Lung (tissue), 17 donors: ENCODE measurements at places on chromosomes 1 and 21.

GRCh38 chr1:145982010-145982723, 14.2 kb downstream of the TXNIP start:
- no peak for DNase-seq

DNA sequence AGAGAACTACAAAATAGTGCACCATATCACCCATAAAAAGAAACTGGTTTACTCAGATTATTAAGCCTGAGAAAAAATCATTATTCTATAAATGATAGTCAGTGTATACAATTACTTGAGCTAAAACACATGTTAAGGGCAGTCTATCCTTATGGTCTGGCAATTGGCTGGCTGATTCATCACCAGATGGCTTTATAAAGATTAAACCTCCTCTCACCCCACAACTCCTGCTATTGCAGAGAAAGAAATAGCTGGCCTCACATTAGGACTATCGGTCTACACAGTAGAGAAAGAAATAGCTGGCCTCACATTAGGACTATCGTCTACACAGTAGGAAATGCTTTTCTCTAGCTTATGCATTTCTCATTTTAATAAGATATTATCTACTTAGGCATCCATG, 21.2 kb downstream of the CEP170 start:
- DNase-seq: peak; percentile 13

DNA sequence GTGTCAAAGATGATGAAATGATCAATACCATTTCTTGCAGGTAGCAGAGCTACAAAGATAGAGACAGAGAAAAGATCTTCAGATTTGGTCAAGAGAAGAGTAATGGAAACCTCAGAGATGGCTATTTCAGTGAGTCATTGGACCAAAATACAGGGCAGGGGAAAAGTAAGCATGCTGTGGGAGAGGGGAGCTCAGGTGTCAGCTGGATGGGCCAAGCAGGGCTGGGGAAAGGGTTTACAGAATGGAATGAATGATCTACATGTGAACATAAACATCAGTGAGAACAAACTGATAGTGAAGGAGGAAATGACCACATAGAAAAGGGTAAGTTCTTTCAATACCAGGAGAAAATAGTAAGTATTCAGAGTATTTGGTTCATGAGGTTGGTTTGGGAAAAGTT, 61.4 kb upstream of the CNN3 start:
- DNase-seq: no peak

- no peak for DNase-seq
These were observed 973 bp downstream of the SDF4 start for GRCh38 chr1:1230656-1231399.

GRCh38 chr1:225998560-225999226, 450 bp downstream of the SDE2 start:
- peak; percentile 25 for DNase-seq

DNA sequence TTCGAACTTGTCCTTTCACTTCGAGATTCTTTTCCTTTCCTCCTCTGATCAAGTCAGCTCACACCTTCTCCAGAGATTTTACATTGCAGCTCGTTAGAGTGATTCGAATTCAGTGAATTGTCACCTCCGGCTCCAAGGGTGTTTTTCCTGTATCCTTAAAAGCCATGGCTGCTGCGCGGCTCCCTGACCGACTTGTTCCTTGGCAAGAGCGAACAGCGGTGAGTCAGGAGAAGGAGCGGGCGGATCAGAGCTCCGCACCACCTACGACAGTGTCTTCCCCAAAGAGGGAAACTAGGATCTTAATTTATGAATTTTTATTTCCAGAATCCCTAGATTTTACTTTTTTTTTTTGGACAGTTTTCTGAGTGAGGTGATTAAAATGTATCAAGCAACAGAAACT, 204.4 kb upstream of the ADGRL2 start:
- DNase-seq: no peak

- DNase-seq: peak; percentile 27
These were observed 58.9 kb upstream of the CTTNBP2NL start for GRCh38 chr1:112337028-112337531.

GRCh38 chr1:22139066-22139594, 3.8 kb downstream of the WNT4 start:
- DNase-seq: no peak

- no peak for DNase-seq
These were observed 100.5 kb upstream of the HOOK1 start for GRCh38 chr1:59714219-59714618.

DNA sequence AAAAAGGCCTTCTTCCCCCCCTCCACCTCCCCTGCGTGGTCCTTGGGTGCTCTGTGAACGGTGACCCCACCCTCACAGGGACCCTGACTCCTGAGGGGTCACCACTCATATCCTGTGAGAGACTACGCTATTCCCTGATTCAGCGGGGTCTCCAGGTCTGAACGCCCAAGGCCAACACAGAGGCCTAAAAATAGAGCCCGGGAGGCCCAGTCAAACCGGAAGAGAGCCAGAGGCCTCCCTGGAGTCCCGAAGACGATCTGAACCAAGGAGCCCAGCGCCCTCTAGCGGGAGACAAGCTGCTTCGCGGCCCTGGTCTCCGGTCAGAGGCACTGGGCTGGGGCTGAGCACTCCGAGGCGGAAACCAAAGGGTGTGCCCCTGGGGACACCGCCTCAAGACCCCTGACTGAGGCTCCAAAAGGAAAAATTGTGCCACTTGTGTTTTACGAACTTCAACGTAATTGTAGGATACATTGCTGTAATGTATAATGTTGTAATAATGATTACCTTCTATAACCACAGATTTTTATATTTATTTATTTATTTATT, 42.4 kb upstream of the PSEN2 start:
- peak; percentile 93 for DNase-seq

- DNase-seq: no peak
These were observed 29.6 kb downstream of the VANGL1 start for GRCh38 chr1:115671176-115671934.

- no peak for DNase-seq
These were observed 169.9 kb downstream of the KCNT2 start for GRCh38 chr1:196438329-196438728.

- no peak for DNase-seq
These were observed 11.5 kb downstream of the TRAPPC3 start for GRCh38 chr1:36137776-36138175.

- DNase-seq: peak; percentile 61
These were observed 1.0 kb downstream of the SMYD2 start for GRCh38 chr1:214281720-214282629.

GRCh38 chr1:96365076-96365475, 356.5 kb upstream of the PTBP2 start:
- no peak for DNase-seq

- DNase-seq: no peak
These were observed 185.6 kb upstream of the CAMK1G start for GRCh38 chr1:209397910-209398309.

DNA sequence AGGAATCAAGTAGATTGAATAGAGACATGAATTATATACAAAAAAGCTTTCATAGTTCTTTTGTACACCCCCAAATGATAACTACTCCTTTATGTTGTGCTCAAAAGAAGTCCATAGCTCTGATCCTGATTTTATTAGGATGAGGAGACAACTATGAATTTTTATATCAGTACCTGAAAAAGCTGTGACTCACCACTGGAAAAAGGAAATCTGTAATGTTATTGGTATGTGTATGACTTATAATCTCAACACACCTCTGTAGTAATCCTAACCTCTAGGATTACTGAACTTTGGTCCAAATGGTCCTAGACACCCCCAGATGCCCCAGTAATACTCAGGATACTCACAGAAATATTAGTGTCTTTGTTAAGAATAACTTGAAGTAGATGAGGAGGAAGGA, 10.2 kb downstream of the PRKAB2 start:
- no peak for DNase-seq

DNA sequence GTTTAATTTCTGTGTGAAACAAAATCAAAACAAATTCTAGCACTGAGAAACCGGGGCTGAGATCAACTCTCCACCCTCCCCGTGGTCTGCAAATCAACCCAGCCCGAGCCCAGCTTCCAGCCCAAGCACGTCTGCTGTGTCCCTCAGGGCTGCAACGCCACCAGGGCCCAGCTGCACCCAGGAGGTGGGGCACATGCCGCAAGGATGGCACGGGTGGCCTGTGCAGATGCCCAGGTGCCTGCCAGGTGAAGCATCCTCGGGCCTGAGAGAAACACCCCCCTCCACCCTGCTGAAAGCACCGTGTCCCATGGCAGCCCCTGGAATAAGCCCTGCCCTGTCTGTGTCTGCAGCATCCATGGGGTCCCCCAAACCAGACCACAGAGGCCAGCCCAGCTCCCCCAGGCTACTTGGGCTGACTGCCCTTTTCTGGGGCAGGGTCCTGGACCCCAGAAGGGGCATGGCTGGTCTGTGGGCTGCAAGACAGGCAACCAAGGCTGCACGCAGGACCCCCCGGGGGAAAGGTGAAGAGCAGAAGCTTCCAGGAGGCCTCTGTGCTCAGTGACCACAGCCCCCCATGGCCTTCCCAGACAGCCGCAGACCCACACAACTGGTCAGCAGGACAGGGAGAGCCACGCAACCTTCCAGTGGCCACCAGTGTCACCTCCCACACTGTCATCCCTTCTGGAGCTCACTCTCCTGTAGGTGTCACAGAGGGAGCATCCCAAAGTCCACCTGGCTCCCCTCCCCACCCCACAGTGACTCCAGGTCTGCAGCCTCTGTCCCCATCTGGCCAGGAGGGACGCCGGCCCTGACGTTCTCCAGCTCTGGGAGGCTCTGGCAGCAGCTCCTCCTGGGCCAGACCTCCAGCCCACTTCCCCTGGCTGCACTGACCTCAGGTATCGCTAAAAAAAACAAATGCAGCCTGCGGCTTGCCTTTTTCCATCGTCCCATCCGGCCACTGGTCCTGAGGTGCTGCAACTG, 7.7 kb downstream of the WNT9A start:
- DNase-seq: no peak

DNA sequence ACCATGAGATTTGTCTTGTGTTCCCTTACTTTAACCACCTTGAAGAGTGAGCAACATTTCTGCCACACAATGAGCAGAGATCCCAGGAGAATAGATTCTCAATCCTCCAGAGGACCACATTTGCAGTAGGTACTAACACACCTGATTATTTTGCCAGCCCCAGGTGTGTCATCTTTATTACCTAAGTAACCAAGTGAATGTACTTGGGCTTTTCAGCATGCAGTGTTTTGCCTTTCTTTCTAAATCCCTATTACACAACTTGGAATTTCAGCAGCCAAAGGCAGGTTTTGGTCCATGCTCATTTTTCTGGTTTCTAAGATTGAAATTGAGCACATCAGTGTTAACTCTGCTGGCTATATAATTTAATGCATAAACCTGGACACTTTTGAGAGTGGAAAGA, 43.2 kb upstream of the ST6GALNAC5 start:
- DNase-seq: no peak

GRCh38 chr1:208528578-208529240, 284.5 kb upstream of the PLXNA2 start:
- DNase-seq: no peak

DNA sequence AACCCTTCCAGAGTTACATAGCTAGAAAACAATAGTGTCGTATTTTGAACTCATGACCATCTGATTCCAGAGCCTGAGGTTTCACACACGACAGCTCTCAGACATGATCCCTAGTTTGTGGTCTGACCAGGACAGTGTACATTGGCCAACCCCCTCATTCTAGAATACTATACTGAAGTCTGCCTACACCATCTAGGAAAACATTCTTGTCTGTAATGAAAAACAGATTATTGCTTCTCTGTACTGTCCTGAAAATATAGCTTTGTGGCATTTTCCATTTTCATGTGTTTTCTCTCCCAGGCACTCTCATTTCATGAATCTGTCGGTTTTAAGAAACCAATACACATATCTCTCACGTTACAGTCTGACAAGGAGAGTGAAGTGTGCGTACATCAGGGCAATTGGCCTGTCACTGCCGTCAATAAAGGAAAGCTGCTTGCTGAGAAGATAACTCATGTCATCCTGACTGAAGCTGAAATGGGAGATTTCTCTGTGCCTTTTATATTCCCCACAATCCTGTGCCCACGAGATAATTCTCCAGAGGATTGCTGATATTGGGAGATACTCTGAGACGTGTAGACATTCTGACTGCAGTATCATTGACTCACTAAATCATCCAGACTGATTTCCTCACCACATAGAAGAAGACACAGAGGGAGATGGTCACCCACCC, 585.6 kb downstream of the PLPP3 start:
- no peak for DNase-seq

GRCh38 chr1:12690156-12690555, 25.8 kb upstream of the AADACL3 start:
- no peak for DNase-seq

DNA sequence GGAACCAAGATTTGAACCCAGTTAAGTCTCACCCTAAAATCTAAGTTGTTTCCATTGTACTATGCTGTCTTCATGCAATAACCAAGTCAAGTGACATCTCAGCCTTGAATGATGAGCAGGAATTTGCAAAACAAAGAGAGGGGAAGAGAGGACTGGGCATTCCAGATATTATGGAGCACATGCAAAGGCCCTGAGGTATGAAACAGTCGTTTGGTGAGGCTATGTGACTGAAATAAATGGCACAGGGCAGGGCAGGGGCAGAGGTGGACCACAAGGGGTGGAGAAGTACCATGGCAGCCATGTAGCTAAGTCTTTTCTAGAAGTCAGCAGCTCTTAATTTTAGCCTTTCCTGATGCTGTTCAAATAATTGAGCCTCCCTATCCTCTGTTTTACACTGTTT, 37.6 kb upstream of the RAP1A start:
- no peak for DNase-seq

GRCh38 chr1:61097317-61097716, 15.0 kb downstream of the NFIA start:
- no peak for DNase-seq

DNA sequence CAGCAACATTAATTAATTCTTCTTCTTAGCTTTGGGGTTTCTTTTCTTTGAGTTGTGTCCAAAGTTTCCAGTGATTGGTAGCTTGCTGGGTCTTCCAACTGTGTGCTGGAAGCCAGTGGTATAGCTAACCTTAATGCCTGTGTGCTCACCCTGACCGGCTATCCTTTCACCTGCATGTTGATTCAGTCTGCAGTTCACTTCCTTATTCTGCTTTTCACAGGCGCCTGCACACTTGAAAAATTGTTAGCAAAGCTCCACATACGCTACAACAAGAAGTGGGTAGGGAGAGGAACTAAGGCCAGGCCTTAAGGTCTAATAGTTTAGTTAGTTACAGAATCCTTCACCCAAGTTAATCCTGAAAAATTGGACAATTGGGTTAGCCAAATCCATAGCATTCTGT, 35.7 kb downstream of the NCF2 start:
- no peak for DNase-seq

GRCh38 chr1:32142446-32143301, 34.8 kb downstream of the KPNA6 start:
- peak; percentile 90 for DNase-seq

GRCh38 chr21:37548521-37548981, 182.0 kb downstream of the DYRK1A start:
- DNase-seq: no peak

GRCh38 chr1:47557066-47557465, 119.2 kb downstream of the FOXD2 start:
- no peak for DNase-seq

DNA sequence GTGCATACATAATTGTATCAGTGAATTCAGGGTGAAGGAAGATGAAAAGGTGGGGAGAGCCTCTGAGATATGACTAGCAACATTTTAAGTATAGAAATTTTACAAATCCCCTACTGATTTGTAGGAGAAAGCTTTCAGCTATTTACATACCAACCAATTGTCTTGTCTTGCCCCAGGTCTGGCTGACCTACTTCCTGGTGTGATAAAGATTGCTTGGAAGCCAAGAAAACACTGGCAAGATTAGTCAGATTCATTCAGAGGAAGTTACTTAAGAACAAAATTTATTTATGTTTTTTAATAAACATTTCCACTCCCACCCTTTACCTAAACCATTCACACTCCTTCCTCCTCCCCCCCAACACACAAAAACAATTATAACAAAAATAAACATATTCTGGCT, 17.5 kb downstream of the PTGS2 start:
- no peak for DNase-seq

GRCh38 chr1:25083481-25084345, 148.6 kb downstream of the SYF2 start:
- DNase-seq: no peak
